ENCODE measurements at places on chromosomes 3 and 15.

DNA sequence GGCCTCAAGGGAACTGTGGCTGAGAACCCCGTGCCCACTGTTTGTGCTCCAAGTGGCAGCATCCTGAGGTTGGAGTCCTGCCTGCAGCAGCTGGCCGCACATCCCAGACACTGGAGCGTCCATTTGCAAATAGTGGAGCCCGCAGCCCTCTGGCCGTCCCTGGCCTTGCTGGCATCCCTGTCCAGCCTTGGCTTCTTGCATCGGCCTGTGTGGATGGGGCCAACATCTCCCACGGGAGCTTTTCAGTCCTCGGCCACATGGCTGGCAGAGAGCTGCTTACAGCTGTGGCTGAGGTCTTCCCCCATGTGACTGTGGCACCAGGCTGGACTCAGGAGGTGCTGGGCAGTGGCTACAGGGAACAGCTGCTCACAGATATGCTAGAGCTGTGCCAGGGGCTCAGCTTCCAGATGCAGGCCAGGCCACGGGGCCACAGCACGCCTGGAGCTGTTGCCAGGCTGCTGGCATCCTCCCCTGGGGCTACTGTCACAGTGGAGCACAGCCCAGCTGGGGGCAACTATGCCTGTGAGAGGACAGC, 71.2 kb downstream of the FAM43A start:
- DNase-seq, result no peak

- DNase-seq, result no peak
Observed at GRCh38 chr3:39221141-39221530, 28.7 kb upstream of the XIRP1 start.

DNA sequence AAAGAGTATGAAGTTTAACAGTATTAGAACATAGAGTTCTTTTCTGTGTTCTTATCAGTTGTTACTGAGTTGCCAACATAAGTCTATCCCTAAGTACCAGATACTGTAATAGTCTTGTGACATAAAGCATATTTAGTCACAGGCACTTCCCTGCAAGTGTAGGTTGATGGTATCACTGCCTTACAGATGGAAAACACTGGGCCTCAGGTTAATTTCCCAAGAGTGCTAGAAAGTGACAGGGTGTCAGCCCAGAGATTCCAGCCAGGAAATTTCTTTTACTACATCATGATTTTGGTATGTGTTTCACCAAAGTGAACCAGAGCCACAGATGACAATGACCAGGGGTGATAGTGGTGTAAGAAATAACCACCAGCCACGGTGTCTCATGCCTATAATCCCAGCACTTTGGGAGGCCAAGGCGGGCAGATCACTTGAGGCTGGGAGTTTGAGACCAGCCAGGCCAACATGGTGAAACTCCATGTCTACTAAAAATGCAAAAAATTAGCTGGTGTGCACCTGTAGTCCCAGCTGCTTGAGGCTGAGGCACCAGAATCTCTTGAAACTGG, 3.2 kb downstream of the EIF1B start:
- no peak for DNase-seq

DNA sequence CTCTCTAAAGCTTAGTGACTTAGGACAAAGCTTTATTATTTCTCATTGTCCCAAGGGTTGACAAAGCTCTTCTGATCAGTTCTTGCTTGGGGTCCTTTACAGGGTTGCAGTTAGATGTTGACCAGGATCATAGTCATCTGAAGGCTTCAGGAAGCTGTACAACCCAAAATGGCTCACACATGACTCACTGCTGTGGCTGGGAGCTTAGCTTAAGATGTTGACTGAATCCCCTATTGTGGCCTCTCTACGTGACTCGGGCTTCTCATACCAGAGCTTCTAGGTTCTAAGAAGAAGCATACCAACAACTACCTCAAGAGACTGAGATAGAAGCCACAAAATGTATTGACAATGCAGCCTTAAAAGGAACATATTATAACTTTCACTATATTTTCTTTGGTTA, 569.6 kb upstream of the ROBO2 start:
- DNase-seq, result no peak

DNA sequence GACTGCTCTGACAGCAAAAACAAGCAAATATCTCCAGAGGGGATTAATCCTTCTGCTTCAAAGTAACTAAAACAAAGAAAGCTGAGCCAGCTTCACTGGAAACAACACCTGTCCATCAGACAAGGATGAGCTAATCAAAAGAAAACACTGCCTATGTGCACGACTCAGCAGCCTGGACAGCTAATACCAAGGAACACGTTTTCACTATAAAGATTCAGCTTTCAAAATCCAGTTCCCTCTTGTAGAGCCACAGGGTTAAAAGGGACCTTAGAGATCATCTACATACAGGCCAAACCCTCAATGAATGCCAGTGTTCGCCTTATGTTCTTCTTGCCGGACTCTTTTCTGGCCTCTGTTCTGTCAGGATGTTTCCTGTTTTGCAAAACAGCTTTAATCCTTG, 6.9 kb downstream of the TUSC7 start:
- no peak for DNase-seq

- no peak for DNase-seq
Observed at GRCh38 chr3:195543500-195544229, 540 bp upstream of the PPP1R2 start.

DNA sequence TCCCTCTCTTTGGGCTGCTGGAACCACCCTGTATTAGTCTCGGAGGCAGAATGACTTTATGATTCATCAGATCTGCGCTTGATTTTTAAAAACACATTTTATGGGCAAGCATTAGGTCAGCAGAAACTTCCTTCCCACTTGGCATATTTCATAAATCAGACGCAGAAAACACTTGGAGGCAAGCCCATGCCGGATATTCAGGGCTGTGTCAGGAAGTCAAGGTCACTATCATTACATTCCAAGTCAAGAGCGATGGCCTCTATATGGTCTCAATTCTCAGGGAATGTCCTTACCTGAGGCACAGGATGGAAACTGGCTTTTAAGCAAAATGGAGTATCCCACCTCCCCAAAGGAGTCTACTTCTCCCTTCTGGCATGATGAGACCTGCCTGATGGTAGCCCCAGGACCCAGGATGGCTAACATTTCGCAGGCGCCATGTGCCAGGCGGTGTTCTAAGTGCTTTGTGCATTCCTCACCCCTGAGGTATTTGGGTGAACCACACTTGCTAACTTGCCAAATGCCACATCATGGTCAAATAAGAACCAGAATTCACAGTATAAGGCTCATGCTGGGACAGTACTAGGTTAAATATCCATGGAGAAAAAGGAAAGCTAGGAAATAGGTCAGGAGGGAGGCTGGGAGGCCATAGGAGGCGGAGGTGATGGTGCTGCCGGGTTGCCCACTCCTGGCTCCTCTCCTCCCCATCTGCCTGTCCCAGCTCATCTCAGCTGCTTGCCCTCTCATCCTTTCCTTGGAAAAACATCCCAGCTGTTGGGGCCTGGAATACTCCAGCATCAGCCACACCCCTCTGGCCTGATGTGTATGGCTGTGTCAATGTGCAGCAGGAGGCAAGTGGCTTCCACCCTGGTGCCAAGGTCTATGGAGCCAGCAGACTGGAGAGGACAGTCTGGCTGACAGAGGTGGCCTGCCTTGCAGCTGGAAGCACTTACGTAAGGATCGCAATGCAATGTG, 18.8 kb downstream of the BCL2L10 start:
- no peak for DNase-seq

GRCh38 chr3:112302881-112303763, 9.1 kb upstream of the SLC9C1 start:
- DNase-seq, result no peak

GRCh38 chr3:15096046-15096445, 2.9 kb downstream of the RBSN start:
- DNase-seq, result no peak

DNA sequence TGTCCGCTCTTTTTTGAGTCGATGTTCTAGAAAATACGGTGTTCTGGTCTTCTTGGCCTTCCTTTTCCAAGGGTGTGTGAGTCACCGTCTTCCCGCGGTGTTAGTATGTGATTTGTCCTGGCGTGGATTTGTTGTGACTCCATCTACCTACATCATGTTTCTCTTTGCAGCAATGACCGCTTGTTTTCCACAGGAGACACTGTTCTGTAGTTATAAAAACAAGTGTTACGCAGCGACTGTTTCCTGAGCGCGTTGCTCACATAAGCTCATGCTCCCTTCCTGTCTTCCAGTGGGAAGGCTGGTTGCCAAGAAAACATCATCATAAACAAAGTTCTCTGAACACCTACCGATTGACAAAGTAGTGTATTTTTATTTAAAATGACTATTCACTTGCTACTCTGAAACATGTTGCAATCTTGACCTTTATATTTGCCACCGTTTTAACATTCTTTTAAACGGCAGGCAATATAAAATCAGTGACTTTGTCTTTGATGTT, 19.0 kb downstream of the USP13 start:
- no peak for DNase-seq

DNA sequence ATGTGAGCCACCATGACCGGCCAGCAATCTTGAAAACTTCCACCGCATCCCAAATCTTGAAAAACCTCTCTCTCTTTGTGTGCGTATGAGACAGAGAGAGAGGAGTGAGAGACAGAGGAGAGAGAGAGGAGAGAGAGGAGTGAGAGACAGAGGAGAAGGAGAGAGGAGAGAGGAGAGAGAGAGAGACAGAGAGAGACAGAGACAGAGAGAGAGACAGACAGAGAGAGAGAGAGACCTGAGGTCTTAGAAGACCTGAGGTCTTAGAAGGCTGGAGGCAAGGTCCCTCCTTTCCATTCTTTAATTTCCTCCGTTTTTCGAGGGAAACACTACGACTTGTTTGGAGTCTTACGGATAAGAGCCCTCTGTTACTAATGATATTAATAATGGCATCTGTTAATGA, 39.5 kb downstream of the TMEM40 start:
- no peak for DNase-seq

- DNase-seq, result no peak
Observed at GRCh38 chr3:182697345-182697919, 95.9 kb upstream of the ATP11B start.

DNA sequence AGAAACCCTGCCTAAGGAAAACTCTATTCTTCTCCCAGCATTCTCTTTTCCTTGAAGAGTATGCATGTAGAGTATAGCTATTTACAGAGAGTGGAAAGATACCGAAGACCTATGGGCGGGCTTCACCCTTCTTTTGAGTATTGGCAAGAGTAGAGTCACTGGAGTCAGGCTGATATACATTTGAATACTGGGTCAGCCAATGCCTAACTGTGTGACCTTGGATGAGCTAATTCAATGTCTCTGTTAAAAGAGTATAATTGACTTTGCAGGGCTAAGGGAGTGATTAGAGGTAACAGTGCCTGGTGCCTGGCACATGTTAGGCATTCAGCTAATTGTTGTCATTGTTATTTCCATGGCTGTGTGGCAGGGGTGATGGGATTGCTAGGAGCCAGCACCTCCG, 75.6 kb downstream of the TUSC7 start:
- DNase-seq, result no peak
